ENCODE measurements at places on chromosomes 2 and 18.

GRCh38 chr2:177289824-177290628 is 25.5 kb upstream of the NFE2L2 start:
- no peak for DNase-seq

- no peak for DNase-seq
These were observed 34.8 kb upstream of the IL1R1 start for GRCh38 chr2:102107741-102108070.

DNA sequence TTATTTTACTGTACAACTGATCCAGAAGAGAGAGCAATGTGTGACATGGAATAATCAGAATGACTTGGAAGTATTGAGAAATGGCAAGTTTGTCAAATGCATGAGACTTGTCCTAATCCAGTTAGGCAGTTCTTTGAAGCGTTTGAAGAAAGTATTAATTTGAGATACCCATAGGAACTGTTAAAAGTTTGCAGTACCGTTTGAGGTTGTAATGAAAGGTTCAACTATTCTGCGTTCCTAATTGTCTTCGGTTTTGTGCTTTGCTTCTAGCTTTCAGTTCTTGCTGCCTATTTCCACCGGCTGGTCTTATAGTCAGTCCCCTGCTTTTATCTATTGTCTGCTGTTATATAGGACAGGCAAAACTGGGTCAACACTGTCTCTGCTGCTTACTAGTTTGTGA is 41.8 kb downstream of the COX7A2L start:
- no peak for DNase-seq

- DNase-seq, result no peak
These were observed 740.7 kb downstream of the DCC start for GRCh38 chr18:53080687-53081086.

GRCh38 chr2:13020469-13020868 is 303.7 kb downstream of the TRIB2 start:
- DNase-seq, result no peak
